ENCODE measurements at places on chromosomes 12 and 14.

GRCh38 chr12:132955094-132956010, 754 bp downstream of the ZNF605 start:
- DNase-seq: peak; percentile 25

GRCh38 chr12:3255057-3255456, 177.9 kb downstream of the TSPAN9 start:
- DNase-seq: no peak

DNA sequence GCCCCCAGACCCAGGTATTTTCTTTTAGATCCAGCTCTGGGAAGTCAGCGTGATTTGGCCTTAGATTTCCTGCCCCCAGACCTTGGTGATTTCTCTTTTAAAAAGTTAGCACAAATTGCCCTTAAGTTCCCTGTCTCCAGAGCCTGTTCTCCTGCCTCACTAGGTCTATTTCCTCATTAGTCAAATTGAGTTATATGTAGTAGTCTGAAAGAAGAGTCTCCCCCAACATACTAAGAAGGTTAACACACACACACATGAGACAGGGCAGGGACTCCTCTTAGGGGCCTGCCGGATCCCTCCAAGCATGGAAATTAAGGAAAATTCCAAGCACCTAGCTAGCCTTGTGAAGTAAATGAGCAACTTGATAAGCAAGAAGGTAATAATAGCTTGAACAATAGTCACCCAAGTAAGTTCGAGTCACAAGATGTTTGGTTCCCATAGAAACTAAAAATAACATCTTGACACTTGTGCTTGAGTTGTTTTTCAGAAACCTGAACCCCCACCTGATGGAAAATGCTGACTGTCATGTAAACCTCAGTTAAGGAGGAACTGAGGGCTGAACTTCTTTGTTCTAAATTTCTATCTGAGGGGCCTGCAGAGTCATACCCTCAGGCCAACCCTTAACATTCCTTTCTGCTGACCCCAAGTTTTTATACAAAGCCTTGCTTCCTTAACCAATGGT, 51.6 kb downstream of the CAND1 start:
- DNase-seq: no peak

- DNase-seq: no peak
Observed at GRCh38 chr14:101351146-101351545, 210.1 kb upstream of the DIO3 start.

DNA sequence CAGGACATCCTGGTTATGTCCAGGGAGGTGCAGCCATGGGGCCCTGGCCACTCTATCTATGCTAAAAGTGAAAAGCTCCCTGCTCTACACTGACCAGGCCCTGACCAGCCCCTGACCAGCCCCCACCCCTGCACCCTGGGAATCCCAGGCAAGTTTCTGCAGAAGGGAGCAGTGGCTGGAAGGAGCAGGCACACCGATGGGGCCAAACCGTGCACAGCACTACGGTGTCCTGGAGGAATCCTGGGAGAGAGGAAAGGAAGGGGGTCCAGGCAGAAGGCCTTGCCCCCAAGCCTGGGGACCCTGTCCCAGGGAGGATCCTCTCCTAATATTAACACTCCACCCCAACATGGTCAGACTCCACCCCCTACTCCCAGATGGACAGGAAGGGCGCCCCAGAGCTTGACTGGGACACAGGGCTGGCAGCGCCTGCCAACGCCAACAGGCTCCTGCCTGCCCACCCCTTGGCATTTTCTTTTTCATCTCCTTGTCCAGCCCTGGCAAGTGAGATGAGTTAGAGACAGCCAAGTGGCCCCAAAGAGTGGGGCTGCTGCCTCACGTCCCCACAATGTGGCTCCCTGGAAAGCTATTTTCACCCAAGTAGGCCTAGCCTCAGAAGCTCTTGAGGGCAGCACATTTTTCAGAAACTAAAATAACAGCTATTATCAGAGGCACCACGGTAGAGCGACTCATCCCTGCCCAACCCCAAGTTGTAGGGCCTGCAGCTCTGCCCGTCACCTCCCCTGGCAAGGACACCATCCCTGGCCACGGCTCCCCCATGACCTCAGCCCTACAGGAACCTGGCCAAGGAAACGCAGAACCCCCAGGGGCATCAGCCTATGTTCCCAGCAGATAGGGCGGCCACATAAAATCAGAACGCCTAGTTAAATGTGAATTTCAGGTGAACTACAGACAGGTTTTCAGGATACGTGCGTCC, 82.6 kb downstream of the SCARB1 start:
- DNase-seq: no peak

DNA sequence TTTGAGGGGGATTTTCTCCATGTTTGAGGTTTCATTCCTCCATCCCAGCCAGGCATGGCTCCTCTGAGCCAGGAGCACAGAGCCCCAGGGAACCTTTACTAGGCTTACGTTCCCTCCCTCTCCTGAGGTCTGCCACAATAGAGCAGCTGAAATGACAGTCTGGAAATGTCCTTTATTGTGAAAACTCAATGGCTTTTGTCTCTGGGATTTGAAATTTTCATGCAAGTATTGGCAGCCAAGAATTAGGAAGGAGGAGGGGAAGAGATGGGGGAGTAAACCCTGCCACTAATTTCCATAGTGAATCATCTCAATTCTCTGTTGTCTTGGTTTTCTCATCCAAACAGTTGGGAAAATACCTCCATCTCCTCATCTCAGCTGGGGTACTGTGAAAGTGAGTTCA, 2.6 kb upstream of the PLEKHG3 start:
- DNase-seq: no peak

DNA sequence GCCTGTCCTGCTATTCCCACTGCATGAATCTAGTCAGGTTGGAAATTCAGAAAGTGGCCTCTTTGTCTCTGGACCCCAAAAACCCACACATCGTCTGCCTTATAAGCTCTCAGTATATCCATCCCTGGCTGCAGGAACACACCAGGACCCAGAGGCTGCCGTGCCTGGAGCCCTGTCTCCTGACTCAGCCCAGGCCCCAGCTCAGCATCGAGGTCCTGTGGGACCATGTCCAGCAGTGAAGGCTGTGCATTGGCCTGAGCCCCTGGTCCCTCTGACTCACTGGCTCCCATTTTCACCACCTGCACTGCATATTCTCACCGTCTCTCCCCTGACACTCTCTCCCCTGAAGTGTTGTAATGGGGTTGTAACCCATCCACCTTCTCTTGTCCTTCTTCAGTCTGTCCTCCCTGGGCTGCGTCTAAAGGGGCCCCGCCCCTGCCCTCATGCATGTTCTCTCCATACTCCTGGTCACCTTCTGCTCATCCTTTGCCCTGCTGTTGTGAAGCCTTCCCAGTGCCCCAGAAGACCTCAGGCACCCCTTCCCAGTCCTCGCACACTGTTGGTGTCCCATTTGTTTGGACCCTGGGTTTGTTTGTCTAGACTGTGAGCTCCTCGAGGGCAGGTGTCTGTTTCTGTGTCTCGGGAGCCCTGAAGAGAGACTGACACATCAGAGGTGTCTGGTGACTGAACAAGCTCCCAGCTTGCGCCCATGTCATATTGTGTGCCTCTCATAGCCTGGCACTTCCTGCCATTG, 43.8 kb downstream of the EVL start:
- DNase-seq: no peak

- DNase-seq: no peak
Observed at GRCh38 chr12:132222096-132222807, 78.0 kb downstream of the NOC4L start.

DNA sequence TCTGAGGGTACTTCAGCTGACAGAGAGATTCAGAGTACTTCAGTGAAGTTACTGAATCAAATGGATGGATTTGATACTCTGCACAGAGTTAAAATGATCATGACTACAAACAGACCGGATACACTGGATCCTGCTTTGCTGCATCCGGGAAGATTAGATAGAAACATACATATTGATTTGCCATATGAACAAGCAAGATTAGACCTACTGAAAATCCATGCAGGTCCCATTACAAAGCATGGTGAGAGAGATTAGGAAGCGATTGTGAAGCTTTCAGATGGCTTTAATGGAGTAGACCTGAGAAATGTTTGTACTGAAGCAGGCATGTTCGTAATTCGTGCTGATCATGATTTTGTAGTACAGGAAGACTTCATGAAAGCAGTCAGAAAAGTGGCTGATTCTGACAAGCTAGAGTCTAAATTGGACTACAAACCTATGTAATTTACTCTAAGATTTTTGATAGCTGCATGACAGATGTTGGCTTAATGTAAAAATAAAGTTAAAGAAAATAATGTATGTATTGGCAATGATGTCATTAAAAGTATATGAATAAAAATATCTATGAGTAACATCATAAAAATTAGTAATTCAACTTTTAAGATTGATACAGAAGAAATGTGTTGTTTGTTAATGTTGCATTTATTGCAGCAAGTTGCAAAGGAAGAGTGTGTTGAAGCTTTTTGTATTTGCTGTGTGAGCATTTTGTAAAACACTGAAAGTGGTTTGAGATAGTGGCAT, 136.1 kb upstream of the RAP1B start:
- no peak for DNase-seq

DNA sequence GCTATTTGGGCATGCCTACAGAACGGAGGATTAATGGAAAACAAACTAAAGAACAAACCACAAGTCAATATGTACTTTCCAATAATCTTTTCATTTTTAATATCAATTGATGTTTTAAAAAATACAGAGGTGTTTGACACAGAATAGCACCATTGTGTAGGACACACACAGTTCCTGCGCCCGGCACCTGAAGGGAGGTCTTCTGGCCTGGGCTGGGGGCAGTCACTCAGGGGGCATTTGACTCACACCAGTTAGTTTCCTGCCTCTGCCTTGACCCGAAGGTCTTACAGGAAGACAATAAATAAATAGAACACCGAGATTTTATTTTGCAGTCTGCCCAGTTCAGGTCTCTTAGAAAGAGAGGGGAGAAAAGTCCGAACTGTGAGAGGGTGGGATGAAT, 9.5 kb downstream of the TMEM106C start:
- DNase-seq: no peak

DNA sequence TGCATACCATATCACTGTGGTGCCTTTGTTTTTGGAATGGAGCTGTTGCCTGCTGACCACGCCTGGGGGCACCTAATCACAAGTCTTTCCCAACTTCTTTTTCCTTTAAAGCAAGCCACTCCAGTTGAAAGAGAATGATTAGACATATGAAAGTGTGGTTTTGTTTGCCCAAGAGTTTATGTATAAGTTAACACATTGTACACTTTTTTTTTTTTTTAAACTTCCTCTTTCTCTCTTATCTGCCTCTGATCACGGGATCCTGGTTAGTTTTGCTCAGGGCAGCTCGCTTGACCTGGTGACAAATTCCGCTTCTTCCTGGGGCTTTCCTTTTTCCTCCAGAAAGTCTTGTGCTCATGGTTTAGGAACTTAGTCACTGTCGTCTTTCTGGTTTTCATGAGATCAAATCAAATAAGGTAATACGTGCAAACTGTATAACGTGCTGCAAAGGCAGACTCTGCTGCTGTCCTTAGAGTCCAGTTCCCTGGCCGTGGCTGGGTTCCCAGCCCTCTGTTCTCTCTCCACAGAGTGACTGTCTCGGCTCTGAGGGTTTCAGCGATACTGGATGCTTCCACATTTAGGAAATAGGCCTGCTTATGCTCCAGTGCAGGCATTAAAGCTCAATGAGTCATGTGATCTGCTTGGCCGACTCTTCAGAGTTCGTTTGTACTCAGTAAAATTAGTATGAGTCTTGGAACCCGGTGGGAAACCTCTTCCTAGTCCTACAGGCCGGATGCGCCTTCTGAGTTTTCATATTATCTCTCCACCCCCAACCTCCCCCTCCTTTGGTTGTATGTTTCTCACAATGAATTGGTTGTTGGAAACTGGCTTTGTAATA, 15.2 kb downstream of the RASSF3 start:
- DNase-seq: peak; percentile 47

- no peak for DNase-seq
Observed at GRCh38 chr12:104569346-104570173, 112.8 kb downstream of the CHST11 start.

DNA sequence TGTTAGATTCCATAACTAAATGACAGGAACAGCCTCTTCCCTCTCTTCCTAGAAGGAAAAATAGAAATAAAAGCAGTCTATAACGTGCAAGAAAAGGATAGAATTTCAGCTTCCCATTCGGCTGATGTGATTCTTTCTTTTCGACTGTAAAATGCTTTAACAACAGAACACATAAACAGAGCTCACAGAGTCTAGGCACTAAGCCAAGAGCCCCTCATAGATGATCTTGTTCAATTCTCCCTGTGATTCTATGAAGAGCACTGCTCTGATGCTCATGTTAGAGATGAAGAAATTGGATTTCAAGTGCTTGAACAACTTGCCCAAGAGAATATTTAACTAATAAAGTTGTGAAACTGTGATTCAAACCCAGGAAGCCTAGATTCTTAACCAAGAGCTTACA, 232.7 kb downstream of the RPAP3 start:
- no peak for DNase-seq

GRCh38 chr14:51369814-51370213, 129.8 kb downstream of the TMX1 start:
- DNase-seq: no peak

- DNase-seq: no peak
Observed at GRCh38 chr12:56188131-56188777, 1.0 kb downstream of the SMARCC2 start.

- DNase-seq: no peak
Observed at GRCh38 chr12:30942486-30942885, 15.9 kb downstream of the TSPAN11 start.

- no peak for DNase-seq
Observed at GRCh38 chr12:78406828-78407227, 457.7 kb upstream of the SYT1 start.

GRCh38 chr14:85531587-85532373, 1.8 kb downstream of the FLRT2 start:
- no peak for DNase-seq

- no peak for DNase-seq
Observed at GRCh38 chr12:3247629-3248161, 170.5 kb downstream of the TSPAN9 start.

DNA sequence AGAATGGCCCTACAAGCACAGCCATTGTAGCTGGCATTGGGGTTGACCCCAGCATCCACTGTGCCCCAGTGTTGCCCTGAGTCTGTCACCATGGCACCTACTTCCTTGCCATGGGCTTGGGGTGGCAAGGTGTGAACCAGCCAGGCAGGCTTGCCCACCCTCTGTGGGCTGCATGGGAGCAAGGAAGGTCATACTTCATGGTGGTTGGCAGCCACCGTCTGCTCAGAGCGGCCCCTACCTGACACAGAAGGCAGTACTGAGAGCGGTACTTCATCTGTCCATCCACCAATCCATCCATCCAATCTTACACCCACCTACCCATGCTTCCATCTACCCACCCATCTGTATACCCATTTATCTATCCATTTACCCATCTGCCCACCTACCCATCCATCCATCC, 160.1 kb downstream of the KIF26A start:
- DNase-seq: no peak

DNA sequence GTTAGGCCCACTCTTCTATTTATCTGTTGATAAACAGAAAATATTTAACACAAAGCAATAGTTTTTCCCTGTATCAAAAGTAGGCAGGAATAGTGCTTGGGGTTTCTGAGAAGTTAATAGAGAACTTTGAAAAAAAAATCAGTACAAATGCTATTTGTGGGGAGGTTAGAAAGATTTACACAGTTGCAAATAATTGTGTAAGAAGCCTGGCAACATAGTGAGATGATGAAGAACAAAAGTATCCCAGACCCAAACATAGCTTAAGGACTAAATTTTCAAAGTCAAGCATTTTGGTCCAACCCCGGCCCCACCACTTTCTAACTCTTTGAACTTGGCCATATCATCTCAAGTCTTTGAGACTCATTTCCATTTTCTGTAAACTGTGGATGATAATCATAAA, 687.5 kb upstream of the TMEM132C start:
- DNase-seq: peak; percentile 18

- no peak for DNase-seq
Observed at GRCh38 chr12:28222081-28222700, 31.9 kb downstream of the CCDC91 start.

GRCh38 chr14:81797315-81797714, 263.7 kb upstream of the SEL1L start:
- DNase-seq: no peak

- DNase-seq: no peak
Observed at GRCh38 chr12:71071536-71072097, 86.2 kb downstream of the TSPAN8 start.
